ENCODE measurements at places on chromosomes 7 and 10.

DNA sequence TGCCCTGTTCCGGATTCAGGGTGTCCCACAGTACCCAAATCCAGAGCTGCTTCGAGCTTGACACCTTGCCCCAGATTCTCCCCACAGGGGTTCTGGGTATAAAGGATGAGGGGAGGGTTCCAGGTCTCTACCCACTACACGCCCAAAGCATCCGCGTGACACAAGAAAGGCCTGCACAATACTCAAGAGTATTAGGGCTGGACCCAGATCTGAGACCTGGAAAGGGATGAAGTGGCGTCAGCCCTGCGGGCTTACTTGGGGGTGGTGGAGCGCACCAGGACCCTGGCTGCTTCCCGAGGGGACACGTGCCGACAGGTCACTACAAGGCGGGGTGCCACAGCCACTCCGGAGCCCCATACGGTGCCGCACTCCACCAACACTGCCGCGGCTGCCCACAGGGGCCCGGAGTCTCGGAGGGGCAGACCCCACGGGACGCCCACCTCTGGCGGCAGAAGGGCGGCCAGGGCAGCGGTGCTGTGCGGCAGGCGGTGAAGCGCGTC, 1.3 kb downstream of the TYSND1 start:
- peak; percentile 14 for DNase-seq

DNA sequence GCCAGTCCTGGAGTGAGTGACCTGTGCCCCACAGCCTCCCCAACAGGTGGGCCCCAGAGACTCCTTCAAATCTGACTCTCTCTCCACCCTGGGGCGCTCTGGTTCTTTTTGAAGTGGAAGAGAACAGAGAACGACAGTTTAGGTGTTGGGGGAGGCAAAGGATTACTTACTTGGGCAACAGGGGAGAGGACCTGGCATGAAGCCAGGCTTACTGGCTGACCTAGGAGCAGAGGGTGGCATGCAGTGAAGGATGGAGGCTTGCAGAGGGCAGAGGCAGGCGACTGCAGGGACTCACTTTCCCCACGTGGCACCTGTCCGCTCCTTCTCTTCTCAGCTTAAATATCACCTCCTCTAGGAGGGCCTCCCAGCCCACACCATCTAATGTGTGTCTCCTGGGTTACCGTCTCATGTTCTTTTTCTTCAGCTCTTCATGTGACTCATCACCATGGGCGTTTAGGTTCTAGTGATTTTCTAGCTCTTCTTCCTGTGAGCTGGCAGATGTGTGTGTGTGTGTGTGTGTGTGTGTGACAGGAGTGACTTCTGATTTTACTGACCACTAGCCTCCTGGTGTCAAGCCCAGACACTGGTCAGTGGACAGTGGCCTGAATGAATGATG, 15.5 kb downstream of the LZTS2 start:
- DNase-seq: no peak

DNA sequence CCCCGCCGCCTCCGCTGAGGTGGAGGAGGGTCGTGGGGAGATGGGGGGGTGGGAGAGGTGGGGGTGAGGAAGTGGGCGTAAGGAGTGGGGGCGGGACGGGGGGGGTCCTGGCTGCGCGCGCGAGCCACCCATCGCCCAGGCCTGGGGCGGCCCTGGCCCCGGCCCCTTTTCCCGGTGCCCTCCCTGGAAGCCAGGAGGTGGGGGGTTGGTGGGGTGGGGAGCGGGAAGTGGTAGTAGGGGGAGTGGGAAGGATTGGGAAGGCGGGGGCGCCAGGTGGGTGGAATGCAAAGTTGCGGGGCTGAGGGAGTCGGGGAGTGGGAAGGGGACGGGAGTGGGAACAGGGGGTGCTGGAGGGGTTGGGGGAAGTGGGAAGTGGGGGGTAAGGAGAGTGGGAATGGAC, 319 bp upstream of the MMD2 start:
- DNase-seq: no peak

GRCh38 chr10:113740850-113741249, 10.6 kb upstream of the PLEKHS1 start:
- DNase-seq: no peak

GRCh38 chr10:70621503-70622078, 19.1 kb upstream of the PRF1 start:
- DNase-seq: no peak

- peak; percentile 50 for DNase-seq
These were observed 16.7 kb downstream of the DLG5 start for GRCh38 chr10:77909749-77910375.

GRCh38 chr7:13724191-13724976, 265.1 kb downstream of the ETV1 start:
- DNase-seq: no peak

GRCh38 chr7:68107261-68107660, 1110.6 kb downstream of the TYW1 start:
- DNase-seq: no peak

DNA sequence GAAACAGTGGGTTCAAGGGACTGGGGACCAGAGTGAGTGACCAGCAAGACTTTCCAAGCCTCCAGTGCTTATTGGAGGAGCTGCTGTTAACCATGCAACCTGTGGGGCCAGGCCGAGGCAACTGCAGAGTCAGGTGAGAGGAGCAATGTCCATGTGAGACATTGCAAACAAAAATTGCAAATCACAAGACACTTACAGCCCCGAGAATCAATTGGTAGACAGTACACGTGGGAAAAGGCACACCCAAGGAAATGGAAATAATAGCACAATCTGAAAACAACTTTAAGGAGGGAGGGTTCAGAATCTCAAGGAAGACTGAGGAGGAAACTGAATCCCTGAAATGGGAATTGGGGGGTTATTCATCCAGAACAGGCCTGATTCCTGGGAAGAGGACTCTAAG, 72.6 kb downstream of the GLRX3 start:
- no peak for DNase-seq

- DNase-seq: no peak
These were observed 22.6 kb downstream of the JCAD start for GRCh38 chr10:30036811-30037210.

- no peak for DNase-seq
These were observed 210.3 kb downstream of the GPAM start for GRCh38 chr10:111973306-111973705.

DNA sequence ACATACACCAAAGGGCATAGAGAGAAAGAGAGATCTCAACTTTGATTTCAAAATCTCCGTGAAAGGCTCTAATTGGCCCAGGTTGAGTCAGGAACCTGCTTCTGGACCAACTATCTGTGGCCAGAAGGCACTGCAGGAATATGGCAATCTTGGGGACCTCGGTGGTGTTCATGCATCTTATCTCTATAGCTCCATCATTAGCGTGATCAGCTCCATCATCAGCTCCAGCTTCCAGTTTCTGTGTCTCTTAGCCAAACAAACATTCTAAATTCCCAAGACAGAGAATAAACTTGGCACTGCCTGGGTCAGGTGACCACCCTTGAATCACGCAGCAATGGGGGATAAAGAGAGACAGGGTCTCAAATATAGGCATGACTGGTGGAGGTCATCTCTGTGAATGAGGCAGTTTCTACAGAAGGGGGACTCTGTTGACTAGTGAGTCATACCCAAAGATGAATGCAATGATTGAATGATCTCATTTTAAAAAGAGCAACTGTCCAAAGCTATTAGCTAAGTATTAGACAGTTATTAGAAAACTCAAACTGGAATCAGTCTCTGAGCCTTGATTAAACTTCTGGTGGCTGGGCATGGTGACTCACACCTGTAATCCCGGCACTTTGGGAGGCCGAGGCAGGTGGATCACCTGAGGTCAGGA, 5.4 kb upstream of the NRF1 start:
- no peak for DNase-seq

DNA sequence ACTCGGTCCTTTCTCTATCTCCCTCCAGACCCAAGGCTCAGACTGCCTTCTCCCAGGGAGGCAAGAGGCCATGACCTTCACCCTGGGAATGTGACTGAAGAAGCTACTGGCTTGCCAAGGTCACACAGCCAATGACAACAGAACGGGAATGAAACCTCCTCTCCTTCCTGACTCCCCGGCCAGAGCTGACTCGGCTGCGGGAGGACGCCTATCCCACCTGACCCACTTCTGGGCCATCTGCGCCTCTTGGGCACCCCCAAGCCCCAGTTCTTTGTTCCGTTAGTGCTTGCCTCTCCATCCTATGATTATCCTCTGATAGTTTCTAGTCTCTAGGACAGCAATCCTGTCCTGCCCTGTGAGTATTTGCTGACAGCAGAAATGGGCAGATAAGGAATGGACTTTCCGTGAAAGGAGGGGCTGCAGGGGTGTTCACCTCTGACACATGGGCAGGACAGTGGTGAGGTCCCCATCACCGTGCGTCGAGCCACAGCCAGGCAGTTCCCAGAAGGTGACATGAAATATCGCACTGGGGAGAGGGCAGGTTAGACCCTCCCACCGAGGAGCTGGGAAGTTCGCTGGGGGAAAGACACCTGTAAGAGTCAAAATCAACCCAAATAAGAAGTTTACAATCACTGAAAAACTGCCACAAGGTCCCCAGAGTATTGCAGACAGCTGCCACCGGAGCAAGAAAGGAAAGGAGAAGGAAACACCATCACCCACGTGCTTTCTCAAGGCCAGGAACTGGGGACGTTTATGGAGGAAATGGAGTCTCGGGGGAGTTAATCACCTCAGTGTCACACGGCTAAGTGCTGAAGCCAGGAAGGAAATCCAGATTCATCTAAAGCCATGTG, 63.0 kb downstream of the INSIG1 start:
- DNase-seq: no peak

DNA sequence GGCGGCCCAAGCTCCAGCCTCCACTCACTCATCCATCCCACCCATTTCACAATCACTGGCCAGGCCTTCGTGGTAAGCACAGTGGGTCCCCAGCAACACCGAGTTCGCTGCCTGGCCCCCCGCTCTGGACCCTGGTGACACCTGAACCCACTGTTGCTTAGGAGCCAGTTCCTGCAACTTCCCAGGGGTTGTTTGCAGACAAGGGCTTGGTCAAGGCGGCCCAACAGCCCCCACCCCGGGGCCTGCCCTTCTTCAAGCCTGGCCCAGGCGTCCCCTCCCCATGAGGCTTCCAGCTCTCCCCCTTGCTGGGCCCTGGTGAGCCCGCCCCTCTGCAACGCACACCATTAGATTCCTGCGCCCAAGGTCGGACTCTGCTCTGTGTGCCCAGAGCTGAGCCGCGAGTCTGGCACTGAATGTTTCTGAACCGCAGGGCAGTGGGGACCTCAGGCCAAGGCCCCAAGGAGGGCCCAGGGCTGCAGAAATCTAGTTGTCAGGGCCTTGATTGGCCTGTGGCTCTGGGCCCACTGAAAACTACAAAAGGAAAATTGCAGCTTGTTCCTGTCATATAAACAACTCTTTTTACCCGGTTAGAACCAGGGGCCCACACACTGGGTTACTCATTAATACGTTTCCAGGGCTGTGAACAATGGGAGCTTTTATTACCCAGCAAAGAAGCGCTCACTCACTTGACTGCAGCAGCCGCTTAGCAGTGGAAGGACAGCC, 2.1 kb upstream of the COX19 start:
- DNase-seq: no peak

GRCh38 chr10:110989016-110989415, 69.6 kb downstream of the SHOC2 start:
- DNase-seq: no peak

GRCh38 chr7:72234086-72234485, 178.1 kb downstream of the CALN1 start:
- DNase-seq: no peak

- DNase-seq: peak; percentile 47
These were observed 179.0 kb downstream of the DGKI start for GRCh38 chr7:137667633-137668387.

DNA sequence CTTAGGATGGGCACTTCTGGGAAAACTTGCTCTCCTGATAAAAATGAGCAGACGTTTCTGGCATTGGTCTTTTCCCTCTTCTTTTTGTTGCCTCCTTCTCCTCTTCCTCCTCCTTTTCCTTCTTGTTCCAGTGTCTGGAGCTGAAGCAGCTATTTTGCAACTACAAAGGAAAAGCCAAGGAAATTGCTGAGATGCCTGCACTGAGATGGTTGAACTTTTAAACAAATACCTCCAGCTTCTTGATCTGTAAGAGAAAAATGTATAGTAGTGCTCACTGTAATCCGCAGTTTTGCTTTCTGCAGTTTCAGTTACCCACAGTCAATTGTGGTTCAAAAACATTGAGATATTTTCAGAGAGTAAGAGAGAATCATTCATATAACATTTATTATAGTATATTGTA, 7.5 kb upstream of the SND1 start:
- DNase-seq: no peak

DNA sequence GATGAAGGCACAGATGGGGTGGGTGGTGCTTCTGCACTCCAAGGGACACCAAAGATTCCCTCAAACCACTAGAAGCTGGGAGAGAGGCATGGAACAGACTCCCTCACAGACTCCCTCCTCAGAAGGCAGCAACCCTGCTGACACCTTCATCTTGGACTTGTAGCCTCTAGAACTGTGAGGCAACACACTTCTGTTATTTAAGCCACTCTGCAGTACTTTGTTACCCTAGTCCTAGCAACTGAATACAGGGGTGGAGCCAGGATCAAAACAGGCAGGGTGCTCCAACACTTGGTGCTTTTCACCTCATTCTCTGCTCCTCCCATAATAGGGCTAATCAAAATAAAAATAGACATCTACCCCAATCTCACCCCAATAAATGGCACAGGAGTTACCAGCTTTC, 2.3 kb upstream of the GSTO1 start:
- no peak for DNase-seq

DNA sequence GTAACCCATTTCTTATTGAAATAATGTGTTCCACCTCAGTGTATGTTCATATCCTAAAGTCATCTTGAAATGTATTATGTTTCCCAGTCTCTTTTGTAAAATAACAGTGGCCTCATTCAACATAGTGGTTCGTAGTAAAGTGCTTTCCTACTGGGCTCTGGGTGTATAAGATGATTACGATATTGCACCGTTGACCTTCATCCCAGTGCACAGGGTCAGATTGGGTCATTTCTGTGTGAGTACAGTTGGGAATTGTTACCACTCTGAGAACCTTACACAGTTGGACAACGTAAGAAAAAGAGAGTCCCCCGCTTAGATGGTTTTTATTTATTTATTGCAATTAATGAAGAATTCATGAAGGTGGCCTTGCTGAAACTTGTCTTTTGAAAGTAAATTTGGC, 135.6 kb downstream of the CHN2 start:
- no peak for DNase-seq

DNA sequence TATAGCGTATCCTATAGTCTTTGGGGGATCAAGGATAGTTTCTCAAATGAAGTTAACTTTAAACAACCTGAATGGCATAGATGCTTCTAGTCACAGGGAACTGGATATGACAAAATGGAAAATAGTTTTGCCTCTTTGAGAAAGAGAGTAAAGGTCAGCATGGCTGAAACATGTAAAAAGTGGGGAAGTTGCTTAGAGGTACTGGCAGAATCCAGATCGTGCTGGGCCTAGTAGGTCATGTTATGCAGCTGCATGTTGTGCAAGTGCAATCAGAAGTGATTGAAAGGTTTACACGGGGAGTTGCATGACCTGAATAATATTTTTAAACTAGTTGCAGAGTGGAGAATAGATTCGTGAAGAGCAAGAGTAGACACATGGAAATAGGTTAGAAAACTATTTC, 201.1 kb upstream of the HDAC9 start:
- DNase-seq: no peak

DNA sequence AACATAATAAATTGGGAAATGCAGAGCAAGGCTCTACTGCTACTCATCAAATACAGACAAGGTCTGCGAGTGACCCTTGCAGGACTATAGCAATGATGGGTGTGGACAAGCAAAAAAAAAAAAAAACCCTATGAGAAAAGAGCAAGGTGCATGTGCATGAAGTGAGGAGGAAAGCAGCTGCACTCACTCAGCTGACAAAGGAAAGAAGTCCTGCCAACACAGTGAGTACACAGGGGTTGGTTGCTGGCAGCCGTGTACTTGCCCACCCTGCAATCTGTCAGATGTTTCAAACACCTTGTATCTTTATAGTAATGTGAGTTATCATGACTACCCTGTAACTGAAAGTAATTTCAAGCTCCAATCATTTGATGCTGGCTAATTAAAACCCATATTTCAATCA, 20.5 kb downstream of the CHCHD3 start:
- no peak for DNase-seq

All from PC-9 (cell line).